CD8-positive, alpha-beta memory T cell (primary cell): ENCODE measurements at places on chromosomes 6 and 20.

DNA sequence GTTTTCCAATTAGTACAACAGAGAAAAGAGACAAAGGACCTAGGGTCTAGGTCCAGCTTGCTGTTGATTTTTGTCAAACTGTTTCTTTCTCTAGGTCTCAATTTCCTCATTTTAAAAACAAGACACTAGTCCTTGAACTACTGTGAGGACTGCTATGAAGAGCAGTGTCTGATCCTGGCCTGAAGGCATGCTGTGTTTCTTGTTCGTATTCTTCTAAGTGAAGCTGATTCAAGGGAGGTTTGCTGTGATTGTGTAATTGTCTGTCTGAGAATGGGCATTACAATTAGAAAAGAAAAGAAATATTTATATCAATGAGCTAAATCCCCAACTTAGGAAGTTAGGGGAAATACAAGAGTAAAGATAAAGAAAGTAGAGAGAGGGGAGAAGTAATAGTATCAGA is 228.2 kb upstream of the SUPT3H start:
- no peak for DNase-seq

GRCh38 chr20:39150501-39150900 is 188.4 kb downstream of the DHX35 start:
- no peak for DNase-seq

- no peak for DNase-seq
Observed at GRCh38 chr6:36760685-36761435, 63.2 kb downstream of the RAB44 start.

- no peak for DNase-seq
Observed at GRCh38 chr6:127813699-127814027, 87.2 kb downstream of the THEMIS start.

- peak; percentile 51 for DNase-seq
Observed at GRCh38 chr6:137415127-137415833, 78.9 kb downstream of the OLIG3 start.

- DNase-seq, result no peak
Observed at GRCh38 chr6:22053391-22053997, 243.3 kb downstream of the PRL start.

GRCh38 chr20:62301773-62302340 is 940 bp upstream of the ADRM1 start:
- peak; percentile 91 for DNase-seq

DNA sequence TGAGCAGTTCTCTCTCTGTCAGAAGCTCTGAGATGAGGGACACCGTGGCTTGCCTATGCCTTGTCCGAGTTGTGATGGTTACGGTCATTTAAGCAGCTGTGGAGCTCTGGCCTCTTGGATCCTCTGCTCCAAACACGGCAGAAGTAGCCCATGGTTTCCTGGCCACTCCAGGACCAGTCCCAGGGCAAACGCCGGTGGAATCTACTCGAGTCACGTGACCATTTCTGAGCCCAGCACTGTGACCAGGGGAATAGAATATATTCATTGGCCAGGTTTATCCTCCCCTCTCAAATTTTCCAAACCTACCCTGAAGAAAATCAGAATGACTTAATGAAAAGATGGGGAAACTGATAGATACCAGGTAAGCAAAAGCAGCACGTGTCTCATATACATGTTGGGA is 152.8 kb downstream of the TTLL2 start:
- DNase-seq, result no peak

DNA sequence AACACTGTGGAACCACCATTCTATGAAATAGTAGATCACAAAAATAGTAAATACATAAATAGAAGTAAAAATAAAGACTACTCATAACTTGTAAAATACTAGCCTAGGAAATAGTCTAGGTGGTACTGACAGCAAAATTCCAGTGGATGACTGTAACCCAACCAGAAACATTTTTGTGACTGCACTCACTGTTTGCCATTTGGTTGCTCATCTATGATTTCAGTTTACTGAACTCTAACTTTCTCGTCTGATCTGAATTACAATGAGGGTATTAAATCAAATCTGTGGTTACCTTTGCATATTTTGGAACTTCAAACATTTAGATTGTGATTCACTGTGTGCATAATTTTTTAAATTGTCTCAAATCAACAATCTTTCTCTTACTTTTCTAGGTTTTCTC is 151.1 kb downstream of the KHDC1L start:
- no peak for DNase-seq

DNA sequence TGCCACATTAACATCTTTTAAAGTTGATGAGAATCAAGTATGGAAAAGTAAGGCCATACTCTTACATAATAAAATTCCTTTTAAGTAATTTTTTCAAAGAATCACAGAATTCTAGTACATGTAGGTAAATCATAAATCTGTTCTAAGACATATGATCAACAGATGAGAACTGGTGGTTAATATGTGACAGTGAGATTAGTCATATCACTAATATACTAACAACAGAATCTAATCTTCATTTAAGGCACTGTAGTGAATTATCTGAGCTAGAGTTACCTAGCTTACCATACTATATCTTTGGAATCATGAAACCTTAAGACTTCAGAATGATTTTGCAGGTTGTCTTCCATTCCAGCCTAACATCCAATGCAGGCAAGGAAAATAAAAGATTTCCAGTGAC is 11.6 kb downstream of the PLN start:
- DNase-seq, result no peak

DNA sequence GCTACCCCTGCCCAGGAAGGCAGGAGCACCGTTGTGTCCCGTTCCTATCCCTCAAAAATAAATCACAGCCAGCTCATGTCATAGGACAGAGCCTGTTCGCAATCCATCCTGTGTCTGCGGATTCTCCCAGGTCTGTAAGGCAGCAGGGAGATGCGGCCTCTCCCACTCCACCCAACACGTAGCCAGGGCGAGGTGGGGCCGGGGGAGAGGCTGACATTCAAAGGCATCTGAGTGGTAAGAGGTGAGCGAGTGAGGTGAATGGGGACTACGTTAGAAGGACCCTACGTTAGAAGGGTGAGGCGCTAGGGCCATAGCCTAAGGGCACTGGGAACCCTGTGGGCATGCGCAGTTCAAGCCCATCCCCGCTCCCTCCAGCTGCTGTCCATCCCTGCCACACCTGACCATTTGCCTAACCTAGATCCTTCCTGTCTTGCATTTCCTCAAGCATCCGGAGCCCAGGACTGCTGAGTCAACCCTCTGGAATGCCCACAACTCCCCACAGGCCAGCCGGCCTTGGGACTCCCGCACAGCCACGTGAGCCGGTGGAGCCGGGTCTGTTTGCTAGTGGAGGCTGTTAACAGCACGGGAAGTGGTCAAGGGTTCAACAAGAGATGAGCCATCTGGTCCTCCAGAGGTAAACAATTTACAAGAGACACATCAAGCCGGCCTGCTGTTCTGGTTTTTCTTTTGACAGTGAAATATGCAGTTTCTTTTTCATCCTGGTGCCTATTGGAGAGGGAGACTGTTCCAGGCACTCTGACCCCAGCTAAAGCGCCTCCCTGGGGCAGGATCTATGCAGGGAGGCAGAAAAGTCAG is 45.9 kb downstream of the RIPOR3 start:
- DNase-seq, result no peak

DNA sequence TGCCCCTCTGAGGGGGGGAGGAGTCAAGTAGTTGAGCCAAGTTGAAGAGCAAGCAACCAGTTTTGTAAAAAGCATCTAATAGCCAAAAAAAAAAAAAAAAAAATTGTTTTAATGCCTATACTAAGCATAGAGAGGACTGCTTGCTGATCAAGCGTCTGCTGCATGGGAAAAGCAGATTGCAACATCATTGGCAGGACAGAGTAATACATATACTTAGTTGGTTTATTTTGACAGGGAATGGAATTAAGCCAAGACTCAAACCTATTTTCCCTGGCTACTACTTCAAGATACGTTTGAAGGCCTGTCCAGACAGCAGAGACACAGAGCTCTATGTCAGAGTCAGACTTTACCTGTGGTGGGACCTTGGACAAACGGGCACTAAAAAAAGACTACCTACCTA is 120.5 kb downstream of the RTN4IP1 start:
- DNase-seq, result no peak

- DNase-seq, result no peak
Observed at GRCh38 chr6:95091823-95092436, 485.4 kb upstream of the MANEA start.

GRCh38 chr6:148907573-148907972 is 160.7 kb downstream of the UST start:
- no peak for DNase-seq

- no peak for DNase-seq
Observed at GRCh38 chr20:8489094-8489883, 357.2 kb downstream of the PLCB1 start.

- no peak for DNase-seq
Observed at GRCh38 chr6:41996997-41997396, 53.3 kb upstream of the TAF8 start.
